Left renal cortex interstitium (tissue), 4 donors: ENCODE measurements at places on chromosomes 5 and 9. TPM values are rescaled to one million over a fixed set of nuclear protein-coding genes. Genes with fewer than 3 reads are reported as not detected.
A peak's percentile ranks its signal among the peaks of the same experiment; 100 is the strongest.

The ECM2 gene
- 15.9 TPM for polyA plus RNA-seq

The SPATA6L gene
- 5.7 TPM for polyA plus RNA-seq

DNA sequence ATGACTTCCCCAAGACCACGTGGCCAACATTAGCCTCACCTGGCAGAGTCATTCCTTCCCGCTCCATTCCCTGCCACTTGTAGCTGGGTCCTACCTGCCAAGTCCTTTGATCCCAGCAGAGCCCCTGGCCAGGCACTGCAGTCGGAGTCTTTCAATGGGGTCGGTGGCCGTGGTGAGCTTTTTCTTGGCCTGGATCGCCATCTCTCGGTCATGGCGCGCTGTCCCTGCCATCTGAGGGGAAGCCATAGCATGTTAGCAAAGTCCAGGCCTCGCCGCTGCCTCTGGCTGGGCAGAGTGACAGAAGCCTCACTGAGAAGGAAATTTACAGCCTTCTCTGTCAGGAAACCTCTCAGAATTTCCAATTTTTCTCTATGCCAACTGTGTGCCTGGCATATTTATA, 17.5 kb downstream of the CAPSL start:
- DNase-seq: no peak

GRCh38 chr9:135039266-135039870, 48.1 kb upstream of the OLFM1 start:
- DNase-seq: no peak

The CNTNAP3B gene
- 16.3 TPM for polyA plus RNA-seq

GRCh38 chr5:116629168-116629567, 54.5 kb upstream of the SEMA6A start:
- no peak for DNase-seq

DNA sequence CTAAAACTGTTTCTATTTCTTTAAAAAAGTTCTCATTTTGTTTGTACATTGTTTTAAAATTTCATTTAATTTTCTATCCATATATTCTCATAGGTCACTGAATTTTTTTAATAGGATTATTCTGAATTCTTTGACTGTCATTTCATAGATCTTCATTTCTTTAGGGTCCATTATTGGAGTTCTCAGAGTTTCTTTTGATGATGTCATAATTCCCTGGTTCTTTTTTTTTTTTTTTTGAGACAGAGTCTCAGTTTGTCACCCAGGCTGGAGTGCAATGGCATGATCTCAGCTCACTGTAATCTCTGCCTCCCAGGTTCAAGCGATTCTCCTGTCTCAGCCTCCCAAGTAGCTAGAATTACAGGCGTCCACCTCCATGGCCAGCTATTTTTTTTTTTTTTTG, 89.9 kb downstream of the DMRT2 start:
- DNase-seq: no peak

- DNase-seq: no peak
Observed at GRCh38 chr5:122351416-122352157, 39.5 kb downstream of the SNCAIP start.

DNA sequence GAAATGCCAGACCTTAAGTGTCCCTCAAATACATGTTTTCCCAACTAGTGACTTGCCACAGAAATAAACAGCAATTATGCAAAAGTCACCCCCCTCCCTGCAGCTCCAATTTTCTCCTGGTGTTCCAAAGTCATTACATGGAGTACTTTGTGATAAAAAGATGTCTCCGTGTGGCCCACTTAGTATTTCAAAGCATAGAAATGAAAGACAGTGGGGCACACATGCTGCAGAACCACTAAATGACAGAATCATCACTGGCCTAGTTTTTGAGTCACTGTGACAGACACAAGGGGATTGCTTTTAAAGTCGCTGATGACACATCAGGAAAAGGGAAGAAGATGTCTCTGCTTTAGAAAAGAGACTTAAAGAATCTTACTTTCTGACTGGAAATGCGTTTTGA, 323.4 kb downstream of the PSAT1 start:
- no peak for DNase-seq

The C9orf153 gene
- 0.21 TPM for polyA plus RNA-seq

- peak; percentile 65 for DNase-seq
Observed at GRCh38 chr5:177094224-177095087, 7.7 kb downstream of the FGFR4 start.

GRCh38 chr9:130932255-130933079, 6.6 kb downstream of the FIBCD1 start:
- DNase-seq: no peak

DNA sequence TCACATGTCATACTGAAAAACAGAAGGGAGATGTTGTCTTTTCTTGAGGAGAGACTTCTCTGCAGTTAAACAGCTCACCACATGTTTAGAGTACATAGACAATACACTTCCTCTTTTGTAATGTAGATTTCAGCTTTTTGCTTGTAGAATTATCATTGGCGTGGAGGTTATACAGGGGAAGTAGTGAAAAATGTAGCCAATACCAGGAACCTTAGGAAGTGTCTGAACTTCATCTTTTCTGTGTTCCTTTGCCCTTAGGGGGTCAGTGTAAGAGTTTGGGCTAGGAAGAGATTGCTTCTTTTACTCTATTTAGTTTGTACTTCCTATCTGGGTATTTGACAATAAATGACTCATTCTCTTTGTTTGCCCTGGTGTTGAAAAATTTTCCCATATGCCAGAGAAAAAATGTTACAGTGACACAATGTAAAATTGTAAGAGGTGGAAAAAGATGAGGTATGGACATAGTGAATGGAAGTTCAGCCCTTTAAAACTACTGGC, 21.0 kb upstream of the CDKN2B start:
- no peak for DNase-seq

GRCh38 chr9:6955251-6955921, 197.6 kb downstream of the KDM4C start:
- DNase-seq: no peak

The FOXD4 gene
- polyA plus RNA-seq: 0.96 TPM

DNA sequence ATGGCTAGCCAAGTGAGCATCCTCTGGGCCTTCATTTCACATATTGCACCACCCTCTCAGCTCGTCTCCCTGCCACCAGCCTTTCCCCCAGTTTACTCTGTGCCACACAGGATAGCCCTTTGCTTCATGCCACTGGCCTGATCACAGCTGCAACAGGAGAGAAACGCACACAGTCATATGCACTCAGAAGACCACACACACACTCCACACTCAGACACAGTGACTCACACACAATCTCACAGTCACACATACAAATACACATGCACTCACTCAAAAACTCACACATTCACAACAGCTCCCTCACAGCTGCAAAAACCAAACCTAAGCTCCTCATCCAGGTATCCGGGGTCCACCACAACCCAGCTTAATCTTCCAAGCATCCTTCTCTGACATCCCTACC, 38.7 kb downstream of the TTC39B start:
- no peak for DNase-seq

- no peak for DNase-seq
Observed at GRCh38 chr9:125748446-125749099, 1.4 kb downstream of the PBX3 start.

DNA sequence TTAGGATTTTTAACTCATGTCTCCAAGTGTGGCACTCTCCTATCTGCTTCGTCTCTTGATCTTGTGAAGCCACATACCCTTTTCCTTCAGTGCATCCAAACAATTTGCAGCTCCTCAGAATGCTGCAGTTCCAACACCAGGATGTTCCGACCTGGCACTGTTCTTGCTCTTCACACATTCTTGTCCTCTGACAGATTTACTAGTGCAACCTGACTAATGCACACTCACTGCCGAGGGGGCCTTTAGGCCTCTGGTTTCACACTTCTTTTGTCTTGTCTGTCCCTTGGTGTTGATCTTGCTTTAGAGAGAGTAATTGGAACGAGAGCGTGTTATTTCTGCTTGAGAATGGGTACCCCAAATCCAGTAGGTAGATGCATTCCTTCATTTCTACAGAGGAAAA, 15.0 kb downstream of the ARHGAP26 start:
- no peak for DNase-seq

The TOR1A gene
- polyA plus RNA-seq: 44.5 TPM

The ZNF484 gene
- 8.0 TPM for polyA plus RNA-seq

- DNase-seq: no peak
Observed at GRCh38 chr5:68254810-68255209, 39.3 kb downstream of the PIK3R1 start.
